ENCODE measurements at places on chromosomes 6 and 20. TPM values are rescaled to one million over a fixed set of nuclear protein-coding genes. Genes with fewer than 3 reads are reported as not detected.

Gene HLA-A
- total RNA-seq: 610 TPM

Gene DEFB113
- total RNA-seq: not detected

Gene GPR63
- total RNA-seq: 0.83 TPM

DNA sequence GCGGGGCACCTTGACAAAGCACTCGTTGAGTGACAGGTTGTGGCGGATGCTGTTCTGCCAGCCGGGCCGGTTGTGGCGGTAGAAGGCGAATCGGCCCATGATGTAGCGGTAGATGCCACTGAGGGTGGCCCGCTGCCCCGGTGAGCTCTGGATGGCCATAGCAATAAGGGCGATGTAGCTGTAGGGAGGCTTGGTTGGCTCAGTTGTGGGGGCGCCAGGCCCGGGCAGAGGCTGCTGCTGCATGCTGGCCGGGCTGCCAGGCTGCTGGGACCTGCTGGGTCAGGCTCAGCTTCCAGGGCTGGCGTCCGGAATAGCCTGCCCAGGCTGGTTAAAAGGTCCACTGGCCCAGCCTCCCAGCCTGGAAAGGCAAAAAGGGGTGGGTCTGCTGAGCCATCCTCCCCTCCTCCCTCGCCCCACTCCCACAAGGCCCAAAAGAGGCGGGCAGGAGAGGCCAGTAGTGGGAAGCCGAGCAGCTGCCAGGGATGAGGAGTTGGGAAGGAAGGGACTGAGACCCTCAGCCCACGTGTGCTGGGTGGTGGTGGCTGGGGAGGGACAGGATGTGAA lies at the start of gene FOXS1:
Gene FOXS1 (minus strand): TSS at position 305 of the 564 bp plus-strand sequence. CDS start 62 bp downstream, at position 243.
- H3K27me3 ChIP-seq: no peaks in the 10 kb centered on the region
- H3K36me3 ChIP-seq: no peaks in the 10 kb centered on the region
- DNase-seq: no peak
- peaks cover 18% of the 10 kb centered on the region for H3K4me1 ChIP-seq
- peak within 1 kb of the TSS; percentile 26 for H3K27ac ChIP-seq

DNA sequence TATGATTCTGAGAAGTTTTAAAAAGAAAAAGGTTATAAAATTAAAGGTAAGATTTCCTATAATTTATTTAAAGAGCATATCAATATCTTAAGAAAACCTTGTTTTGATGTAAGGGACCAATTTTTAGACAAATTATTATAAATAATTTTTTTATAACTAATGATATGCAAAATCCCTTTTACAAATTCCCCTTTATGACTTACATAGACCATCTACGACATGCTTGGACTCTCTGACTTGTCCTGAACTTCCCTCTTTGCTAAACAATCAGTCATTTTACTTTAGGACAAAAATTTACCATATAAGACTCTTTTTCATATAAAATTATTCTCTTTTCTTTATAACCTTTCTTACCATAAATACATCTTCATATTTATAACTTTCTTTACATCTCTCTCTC lies 15.3 kb upstream of the ANGPT4 start:
- no peak for DNase-seq
- no peak overlapping the region for H3K27ac ChIP-seq
- no peaks in the 10 kb centered on the region for H3K4me1 ChIP-seq

Gene FRK
- total RNA-seq: 0.39 TPM

Gene SYCP2
- total RNA-seq: 0.83 TPM

Gene C6orf141
- 1.4 TPM for total RNA-seq

- no peaks in the 10 kb centered on the region for H3K27me3 ChIP-seq
- DNase-seq: no peak
- H3K36me3 ChIP-seq: no peaks in the 10 kb centered on the region
- no peaks in the 10 kb centered on the region for H3K4me1 ChIP-seq
- no peak overlapping the region for H3K27ac ChIP-seq
Observed at GRCh38 chr6:11387707-11388430, 149.7 kb upstream of the TMEM170B start.

Gene IBTK
- 26.2 TPM for total RNA-seq

DNA sequence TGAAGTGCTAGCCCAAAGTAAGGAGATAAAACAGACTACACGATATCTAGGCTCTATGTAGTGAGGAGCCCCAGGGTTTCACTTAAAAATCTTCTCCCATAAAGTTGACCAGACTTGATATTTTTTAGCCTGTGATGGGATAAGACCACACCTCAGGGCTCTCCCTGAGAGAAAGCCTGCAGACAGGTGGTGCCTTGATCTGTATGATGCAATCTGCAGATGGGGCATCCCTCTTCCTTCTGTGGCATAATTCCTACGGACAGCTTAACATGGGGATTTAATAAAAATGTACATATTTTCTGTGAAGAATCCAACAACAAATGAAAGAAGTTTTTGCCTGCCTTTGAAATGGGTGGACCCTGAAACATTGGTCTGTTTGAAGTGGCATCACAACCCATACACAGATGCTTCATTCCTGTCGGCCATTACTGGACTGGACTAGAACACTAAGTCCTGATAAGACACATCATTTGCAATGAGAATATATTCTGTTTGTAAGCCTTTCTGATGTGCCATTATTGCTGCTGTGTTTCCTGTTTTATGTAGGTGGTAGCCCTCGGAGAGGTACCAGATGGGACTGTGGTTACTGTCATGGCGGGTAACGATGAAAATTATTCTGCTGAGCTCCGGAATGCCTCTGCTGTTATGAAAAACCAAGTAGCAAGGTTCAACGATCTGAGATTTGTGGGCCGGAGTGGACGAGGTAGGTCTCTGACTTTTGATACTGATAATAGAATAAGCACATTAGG lies 53.8 kb upstream of the SUPT3H start:
- no peak overlapping the region for H3K27ac ChIP-seq
- no peaks in the 10 kb centered on the region for H3K27me3 ChIP-seq
- no peaks in the 10 kb centered on the region for H3K36me3 ChIP-seq
- no peaks in the 10 kb centered on the region for H3K4me1 ChIP-seq
- no peak overlapping the region for H3K4me3 ChIP-seq

Gene BPI
- total RNA-seq: 0.66 TPM

Gene TTBK1
- 0.29 TPM for total RNA-seq

GRCh38 chr20:35226126-35226883 lies at the start of gene MMP24:
TSS of gene MMP24 (plus strand) at chr20:35226690. CDS start at chr20:35226739, 49 bp downstream.
- H3K4me1 ChIP-seq: peaks cover 16% of the 10 kb centered on the region
- no peak for DNase-seq
- H3K4me3 ChIP-seq: peak within 1 kb of the TSS; percentile 42
- no peaks in the 10 kb centered on the region for H3K36me3 ChIP-seq
- H3K27ac ChIP-seq: no peak within 1 kb of the TSS

Gene PPARD
- 10.8 TPM for total RNA-seq

- H3K4me3 ChIP-seq: no peak overlapping the region
- H3K27ac ChIP-seq: no peak overlapping the region
- no peaks in the 10 kb centered on the region for H3K27me3 ChIP-seq
- DNase-seq: no peak
- no peaks in the 10 kb centered on the region for H3K4me1 ChIP-seq
Observed at GRCh38 chr20:58877050-58877975, 24.8 kb downstream of the GNAS start.

DNA sequence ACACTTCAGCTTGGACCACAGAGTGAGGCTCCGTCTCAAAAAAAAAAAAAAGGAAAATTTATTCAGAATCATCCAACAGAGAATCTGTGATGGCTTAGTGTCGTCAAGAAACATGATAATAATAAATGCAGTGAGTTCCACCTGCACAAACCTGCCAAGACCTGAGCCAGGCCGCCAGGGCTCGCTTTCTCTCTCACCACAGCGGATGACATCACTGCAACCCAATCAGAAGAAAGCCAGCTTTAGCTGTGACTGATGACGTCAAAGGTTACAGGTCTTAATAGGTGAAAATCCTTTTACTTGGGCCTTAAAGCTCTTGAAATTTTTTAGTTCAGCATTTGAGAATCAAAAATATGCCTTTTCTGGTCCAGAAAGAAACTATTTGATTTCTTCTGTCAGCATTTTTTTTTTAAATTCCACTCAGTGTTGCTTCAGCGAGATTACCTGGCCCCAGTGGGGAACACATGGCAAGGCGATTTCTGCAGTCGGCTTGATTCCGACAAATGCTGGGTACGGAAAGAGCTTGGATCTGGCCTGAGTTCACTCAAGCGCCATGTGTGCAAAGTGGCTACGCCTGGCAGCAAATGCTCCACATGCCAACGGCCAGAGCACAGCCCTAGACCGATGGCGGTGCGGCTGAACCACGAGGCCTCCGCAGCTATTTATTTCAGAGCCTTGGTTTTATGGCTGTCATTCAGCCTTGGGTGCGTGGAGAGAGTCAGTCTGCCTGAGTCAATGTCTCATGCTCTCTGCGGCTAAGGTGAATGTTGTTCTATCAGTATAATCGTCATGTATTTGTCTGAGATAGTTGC lies 105.7 kb upstream of the QKI start:
- no peak overlapping the region for H3K4me3 ChIP-seq
- no peak overlapping the region for H3K27ac ChIP-seq
- H3K36me3 ChIP-seq: no peaks in the 10 kb centered on the region
- no peaks in the 10 kb centered on the region for H3K4me1 ChIP-seq

Data from esophagus muscularis mucosa (tissue), 4 donors.